ENCODE measurements at places on chromosomes 5 and 9.

DNA sequence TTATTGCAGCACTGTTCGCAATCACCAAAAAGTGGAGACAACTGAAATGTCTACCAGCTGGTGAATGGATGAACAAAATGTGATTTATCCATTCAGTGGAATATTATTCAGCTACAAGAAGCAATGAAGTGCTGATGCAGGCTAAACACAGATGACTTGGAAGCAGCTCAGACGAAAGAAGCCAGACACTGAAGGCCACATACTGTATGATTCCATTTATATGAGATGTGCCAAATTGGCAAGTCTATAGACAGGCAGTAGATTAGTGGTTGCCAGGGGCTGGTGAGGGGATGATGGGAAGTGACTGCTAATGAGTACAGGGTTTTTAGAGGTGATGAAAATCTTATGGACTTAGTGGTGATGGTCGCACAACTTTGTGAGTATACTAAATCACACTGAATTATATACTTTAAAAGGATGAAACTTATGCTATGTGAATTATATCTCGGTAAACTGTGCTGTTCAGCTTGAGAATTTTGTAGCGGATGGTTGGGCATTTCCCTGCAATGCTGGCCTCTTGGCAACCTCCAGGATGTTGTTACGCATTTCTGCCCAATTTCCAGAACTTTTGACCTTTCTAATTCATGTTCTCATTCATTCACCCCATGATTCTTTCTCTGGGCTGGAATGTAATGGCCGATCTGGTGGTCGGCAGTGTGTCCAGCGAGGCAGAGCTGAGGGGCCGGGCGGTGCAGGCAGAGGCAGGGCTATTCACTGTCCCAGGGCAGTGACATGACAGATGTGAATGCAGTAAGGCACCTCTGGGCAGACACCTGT is 22.0 kb upstream of the WNK2 start:
- no peak for DNase-seq

GRCh38 chr5:109674596-109674995 is 15.1 kb upstream of the MAN2A1 start:
- no peak for DNase-seq

DNA sequence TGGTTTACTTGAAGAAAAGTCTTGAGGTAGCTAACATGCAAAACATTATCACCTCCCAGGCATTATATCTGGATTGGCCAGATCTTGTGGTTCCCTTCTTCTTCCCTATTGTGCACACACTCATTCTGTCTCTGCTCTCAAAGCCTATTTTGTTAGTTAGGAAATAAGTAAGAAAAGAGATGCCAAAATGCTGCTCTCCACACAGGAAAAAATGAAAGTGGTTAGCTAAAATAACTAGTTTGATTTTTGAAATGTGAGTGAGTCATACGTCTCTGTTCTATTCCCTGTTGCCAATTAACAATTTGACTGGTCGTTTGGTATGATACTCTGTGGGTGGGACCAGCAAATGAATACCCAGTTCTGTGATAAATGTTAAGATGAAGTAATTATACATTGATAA is 28.1 kb downstream of the LMNB1 start:
- no peak for DNase-seq

GRCh38 chr5:64615895-64616294 is 74.4 kb upstream of the SHISAL2B start:
- no peak for DNase-seq

- DNase-seq: no peak
These were observed 46.9 kb upstream of the CEP78 start for GRCh38 chr9:78189001-78189400.

- no peak for DNase-seq
These were observed 94.9 kb downstream of the DENND1A start for GRCh38 chr9:123834889-123835562.

DNA sequence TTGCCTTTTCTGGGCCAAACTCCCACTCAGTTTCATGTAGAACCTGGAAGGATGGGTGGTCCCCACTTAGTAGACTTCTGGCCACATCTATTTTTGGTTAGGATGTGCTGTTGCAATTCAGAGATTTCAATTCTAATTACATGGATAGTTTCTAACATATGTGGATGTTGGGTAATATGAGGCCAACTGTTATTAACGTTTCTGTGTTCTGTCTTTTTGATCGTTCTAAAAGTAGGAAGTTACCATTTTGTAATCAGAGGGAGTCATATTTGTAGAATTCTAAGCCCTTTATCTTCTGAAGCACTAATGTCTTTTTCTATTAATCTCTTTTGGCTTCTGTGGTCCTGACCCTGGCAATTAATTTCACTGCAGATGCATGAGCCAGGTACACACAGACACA is 141.6 kb upstream of the SPEF2 start:
- no peak for DNase-seq

DNA sequence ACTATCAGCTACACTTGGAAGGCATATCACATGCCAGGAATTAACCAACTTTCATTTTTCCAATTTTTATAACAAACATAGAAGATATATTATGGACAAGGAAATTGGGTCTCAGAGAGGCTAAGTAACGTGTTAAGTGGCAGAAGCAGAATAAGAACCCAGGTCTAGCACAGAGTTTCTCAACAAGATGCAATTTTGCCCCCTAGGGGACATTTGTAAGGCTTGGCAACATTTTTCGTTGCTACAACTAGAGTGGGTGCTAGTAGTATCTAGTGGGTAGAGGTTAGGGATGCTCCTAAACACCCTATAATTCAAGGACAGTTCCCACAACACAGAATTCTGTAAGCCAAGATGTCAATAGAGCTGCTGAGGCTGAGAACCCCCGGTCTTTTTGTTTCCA is 180.6 kb downstream of the SNCAIP start:
- DNase-seq: no peak

DNA sequence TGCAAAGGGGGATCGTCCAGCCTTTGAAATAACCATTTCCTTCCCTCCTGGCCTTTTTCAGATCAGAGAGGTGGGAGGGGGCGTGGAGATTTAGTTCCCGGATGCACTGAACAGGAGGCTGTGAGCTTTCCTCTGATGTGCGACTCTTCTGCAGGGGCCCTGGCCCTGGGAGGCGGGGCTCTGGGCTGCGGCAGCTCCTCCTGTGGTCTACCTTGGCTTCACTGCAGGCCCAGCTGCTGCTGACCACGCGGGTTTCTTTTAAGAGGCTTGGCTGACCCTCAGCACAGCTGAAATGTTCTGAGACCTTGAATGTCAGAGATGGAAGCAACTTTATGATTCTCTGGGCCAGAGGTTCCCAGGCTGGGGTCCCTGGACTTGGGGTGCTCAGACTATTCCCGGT is 27.0 kb upstream of the COL15A1 start:
- DNase-seq: no peak

DNA sequence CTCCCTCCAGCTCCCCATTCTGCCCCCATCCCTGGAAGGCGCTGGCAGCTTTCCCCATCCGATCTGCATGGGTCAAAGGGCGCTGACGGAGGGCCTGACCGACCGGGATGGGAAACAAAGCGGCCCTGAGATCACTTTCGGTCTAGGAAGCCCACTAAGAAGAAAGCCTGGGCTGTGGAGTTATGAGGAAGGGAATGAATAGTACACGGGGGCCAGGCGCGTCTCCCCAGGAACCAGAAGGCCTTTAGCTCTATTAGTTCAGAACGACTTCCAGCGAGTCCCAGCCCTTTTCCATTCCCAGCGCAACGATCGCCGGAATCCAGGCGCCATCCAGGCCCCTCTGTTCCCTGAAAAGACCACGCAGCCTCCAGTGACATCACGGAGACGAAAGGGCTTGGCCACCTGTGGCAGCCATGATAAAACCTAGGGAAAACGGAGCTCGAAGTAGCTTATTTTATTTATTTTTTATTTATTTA is 70.1 kb upstream of the CCDC180 start:
- DNase-seq: no peak

- no peak for DNase-seq
These were observed 18.8 kb upstream of the FCN1 start for GRCh38 chr9:134936346-134937163.

DNA sequence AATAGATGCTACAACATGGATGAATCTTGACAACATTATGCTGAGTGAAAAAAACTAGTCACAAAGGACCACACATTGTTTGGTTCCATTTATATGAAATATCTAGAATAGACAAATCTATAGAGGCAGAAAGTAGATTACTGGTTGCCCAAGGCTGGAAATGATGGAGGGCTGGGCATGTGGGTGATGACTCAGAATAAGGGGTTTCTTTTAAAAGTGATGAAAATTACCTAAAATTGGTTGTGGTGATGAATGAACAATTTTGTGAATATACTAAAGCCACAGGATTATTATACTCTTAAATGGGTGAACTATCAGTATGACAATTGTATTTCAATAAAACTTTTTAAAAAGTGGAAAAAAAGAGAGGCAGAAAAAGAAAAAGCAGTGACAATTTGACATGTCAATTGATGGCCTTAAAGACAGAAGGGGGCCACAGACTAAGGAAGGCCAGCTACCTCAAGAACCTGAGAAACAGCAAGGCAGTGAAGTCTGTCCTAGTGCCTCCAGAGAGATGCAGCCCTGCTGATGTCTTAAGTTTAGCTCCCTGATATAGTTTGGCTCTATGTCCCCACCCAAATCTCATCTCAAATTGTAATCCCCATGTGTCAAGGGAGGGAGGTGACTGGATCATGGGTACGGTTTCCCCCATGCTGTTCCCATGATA is 182.7 kb downstream of the PIK3R1 start:
- no peak for DNase-seq

GRCh38 chr9:22238809-22239684 is 207.6 kb upstream of the DMRTA1 start:
- DNase-seq: no peak

DNA sequence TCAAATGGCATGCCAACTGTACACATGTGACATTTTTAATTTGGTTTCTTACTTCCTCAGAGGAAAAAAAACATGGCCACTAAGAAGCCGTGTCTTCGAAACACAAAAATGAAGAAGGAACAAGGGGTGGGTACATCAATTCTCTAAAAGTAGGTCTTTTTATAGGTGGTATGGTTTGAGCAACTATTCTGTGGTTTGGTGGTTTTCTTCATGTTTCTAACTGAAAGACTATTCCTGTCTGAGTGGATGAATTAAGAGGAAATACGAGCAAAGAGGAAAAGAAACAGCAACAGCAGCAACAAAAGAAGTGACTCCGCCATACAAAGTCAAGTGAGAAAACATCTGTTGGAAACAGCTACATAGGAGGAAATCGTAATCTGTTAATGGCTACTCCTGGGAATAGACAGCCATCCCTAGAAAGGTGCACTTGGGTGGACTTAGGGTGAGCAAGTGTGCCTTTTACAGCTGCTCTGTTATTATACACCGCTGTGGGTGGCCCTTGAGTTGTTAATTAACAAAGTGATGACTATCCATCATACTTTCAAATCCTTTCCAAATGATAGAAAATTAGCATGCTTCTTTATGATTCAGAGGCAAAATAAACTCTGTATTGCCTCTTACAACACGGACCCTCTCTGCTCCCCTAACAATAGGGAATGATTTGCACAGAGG is 575.8 kb downstream of the TLE1 start:
- DNase-seq: no peak

GRCh38 chr9:93023521-93023815 is 35.0 kb upstream of the SUSD3 start:
- DNase-seq: no peak

DNA sequence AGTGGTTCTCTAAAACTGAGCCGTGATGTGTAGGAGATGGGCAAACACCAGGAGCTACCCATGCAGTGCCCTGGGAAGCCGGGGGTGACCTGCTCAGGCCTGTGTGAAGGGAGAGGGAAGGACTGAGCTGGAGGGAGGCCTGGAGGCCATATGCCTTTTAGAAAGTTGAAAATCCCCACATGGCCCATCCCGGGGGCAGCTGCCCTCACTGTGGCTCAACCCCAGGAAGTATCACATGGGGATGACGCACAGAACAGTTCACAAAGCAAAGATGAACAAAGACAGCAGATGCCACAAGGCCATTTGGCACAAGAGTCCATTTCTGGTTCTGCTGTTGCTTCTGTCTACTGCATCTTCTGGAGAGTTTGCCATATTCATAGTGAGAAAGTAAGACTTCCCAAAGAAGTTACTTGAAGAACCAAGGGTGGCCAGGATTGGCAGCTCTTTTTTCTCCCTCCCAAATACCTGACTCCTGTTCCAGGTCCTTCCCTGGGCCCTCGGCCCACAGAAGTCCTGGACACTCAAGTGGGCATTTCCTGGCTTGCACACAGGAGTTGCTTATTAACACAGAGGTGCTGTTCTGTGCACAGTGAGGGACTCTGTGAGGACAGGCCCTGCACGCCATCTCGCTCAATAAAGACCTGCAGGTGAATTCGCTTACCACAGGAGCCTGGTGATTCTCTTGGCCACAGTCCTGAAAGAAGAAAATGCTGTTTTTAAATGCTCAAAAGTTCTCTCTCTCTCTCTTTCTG is 25.1 kb downstream of the ACSL6 start:
- DNase-seq: no peak

DNA sequence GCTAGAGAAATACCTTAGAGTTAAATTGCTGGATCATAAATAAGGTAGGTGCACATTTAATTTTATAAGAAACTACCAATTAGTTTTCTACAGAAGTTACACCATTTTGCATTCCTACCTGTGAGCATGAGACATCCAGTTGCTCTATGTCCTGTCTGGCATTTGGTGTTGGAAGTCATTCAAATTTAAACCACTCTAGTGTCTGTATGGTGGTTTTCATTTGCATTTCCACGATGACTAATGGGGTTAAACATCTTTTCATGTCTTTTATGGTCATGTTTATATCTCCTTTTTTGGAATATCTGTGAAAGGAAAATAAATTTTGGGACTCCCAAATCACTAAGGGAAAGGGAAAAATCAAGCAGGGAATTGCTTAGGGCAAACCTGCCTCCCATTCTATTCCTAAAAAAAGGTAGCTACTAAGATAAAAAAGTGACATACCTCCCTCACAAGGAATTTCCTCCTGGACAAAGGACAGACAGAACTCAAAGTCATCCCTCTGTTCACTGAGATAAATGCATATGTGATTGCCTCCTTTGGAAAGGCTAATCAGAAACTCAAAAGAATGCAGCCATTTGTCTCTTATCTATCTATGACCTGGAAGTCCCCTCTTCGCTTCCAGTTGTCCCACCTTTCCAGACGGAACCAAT is 31.6 kb upstream of the ADCY2 start:
- no peak for DNase-seq

DNA sequence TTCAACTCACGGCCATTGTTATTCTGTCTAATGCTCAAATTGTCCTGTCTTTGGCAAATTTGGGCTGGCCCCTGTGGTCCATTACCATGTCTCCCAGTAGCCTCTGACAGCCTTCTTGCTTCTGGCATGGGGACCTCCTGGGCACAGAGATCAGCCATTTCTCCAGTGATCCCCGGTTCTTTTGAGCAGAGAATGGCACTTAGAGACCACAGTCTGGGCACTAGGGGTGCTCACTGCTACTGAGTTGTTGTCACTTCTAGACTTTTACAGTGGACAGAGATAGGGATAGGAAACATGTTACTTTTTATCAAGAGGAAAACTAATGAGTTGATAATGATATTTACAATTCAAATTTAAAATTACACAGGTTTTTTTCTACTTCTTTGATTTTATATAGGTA is 47.6 kb upstream of the BARHL1 start:
- no peak for DNase-seq

- DNase-seq: no peak
These were observed 10.1 kb downstream of the GLIPR2 start for GRCh38 chr9:36146651-36147050.

GRCh38 chr5:149518620-149519019 is 32.6 kb downstream of the CSNK1A1 start:
- DNase-seq: no peak

GRCh38 chr5:91162534-91163381 is 220.4 kb downstream of the ARRDC3 start:
- no peak for DNase-seq

GRCh38 chr5:103693517-103693916 is 130.9 kb upstream of the NUDT12 start:
- no peak for DNase-seq

GRCh38 chr5:175246889-175247520 is 197.0 kb downstream of the DRD1 start:
- no peak for DNase-seq

Measured in NT2/D1 (cell line).